Stimulated activated CD8-positive, alpha-beta memory T cell treated with anti-CD3 and anti-CD28 coated beads, Interleukin-2, amount 100 ng/mL, for 48 hours (primary cell): ENCODE measurements at places on chromosomes 5 and 9.

DNA sequence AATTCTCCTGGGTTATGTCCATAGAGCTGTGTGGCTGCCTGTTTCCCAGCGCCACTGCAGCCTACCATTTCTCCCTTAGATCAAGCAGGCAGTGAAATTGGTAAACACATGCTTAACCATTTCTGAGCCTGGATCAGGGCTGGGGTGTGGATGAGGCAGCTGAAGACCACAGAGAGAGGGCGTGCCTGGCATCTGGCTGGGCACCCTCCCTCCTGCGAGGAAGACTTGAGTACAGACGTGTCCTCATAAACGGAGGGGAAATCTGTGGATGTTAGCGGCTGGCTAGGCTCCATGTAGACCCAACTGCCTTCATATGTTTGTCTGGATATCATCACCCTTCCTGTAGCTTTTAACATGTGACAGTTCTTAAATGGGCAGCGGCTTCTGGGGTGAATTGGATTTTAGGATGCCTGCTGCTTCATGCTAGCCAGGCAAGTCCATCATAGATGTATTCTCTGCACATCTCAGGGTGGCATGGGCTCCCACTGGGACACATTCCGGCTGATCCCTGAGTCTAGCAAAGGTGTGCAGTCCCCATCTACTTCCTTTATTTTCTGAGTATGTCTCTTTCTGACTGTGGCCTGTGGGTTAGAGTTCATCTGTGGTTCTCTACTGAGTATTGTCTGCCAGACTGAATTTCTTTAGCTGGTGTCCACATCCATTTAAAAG, 11.0 kb downstream of the RGS3 start:
- DNase-seq: no peak

DNA sequence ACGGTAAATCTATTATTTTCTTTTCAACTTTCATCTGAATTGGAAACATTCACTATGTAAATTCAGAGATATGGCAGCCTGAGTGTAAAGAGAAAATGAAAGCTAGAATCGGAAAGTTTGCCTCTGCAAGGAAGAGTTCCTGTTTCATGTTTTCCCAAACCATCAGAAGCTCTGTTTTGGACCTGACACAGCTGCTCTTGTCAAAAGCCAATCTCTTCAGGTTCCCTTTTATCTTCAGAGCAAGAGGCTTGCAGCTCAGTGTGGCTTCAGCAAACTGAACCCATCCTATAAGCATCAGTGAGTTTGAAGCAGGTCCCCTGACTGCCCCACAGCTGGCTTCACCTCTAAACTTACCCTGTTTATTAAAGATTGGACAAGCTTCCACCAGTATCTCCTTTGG, 1099.7 kb downstream of the DTWD2 start:
- no peak for DNase-seq

GRCh38 chr9:107161338-107161737, 121.7 kb upstream of the RAD23B start:
- DNase-seq: no peak

- DNase-seq: no peak
Observed at GRCh38 chr9:121200356-121200755, 1.3 kb downstream of the RAB14 start.

DNA sequence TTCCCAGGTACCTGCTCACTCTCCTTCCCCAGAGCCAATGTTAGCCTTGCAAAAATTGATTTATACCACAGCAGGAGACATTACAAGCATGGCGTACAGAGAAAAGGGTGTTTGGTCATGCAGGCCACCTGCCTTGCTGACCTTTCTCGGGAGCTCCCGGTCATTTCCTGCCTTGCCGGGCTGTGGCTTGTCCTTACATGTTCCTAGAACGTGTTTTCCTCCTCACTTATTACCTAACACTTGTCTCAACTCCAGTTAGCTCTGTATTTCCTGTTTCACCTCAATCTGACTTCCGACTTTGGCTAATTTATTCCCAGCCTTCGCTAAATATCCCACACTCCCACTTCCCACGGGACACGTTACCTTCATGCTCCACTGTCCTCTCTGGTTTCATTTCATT, 282.5 kb downstream of the ICE1 start:
- no peak for DNase-seq

- no peak for DNase-seq
Observed at GRCh38 chr5:4627929-4628328, 512.2 kb upstream of the ADAMTS16 start.

- no peak for DNase-seq
Observed at GRCh38 chr9:21991072-21991959, 2.9 kb downstream of the CDKN2A start.

DNA sequence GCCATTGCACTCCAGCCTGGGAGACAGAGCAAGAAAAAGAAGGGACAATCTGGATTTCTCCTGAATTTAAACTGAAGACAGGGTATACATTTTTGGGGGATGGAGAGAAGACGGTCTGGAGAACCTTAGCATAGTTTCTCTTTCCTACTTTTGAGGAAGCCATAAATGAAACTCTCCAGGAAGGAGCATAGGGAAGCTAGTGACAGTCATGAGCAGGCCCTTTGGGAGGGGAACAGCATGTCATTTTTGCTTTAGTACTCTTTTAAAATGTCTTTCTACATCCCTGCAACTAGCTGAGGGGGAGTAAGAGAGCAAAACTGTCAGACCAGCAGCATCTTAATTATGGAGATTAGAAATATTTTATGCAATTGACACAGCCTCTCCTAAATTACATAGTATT, 8.2 kb upstream of the SLC44A1 start:
- no peak for DNase-seq

DNA sequence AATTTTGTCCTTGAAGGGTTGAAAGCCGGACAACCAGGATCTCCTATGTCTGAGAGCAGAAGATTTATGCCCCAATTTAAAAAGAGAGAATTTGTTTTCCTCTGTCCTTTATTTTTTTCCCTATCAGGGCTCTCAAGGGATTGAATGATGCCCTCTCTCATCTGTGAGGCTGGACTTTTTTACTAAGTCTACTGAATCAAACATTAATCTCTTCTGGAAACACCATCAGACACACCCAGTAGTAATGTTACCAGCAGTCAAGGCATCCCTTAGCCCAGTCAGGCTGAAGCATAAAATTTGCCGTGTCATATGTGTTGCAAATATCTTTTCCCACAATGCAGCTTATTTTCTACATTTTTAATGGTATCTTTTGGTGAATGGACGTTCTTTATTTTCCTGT, 1497.9 kb downstream of the MAT2B start:
- DNase-seq: no peak

GRCh38 chr5:76813982-76814562, 4.8 kb upstream of the F2RL1 start:
- no peak for DNase-seq

DNA sequence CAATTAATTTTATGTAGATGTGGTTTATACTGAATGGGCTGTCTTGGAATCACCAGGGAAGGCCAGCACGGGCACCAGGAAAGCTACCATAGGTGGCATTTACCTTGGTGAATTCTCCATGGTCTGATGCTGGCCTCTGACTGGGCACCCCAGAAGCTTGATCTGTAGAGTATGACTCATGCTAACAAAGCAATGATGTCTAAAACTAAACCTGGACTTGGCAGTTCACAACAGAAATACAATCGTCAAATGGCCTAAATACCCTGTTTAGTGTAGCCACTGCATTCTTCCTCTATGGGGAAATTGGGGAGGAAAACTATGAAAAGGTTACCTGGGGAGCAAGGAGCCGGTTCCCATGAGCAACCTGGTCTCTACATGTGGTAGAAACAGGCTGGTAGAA, 98.0 kb downstream of the ATPSCKMT start:
- no peak for DNase-seq

DNA sequence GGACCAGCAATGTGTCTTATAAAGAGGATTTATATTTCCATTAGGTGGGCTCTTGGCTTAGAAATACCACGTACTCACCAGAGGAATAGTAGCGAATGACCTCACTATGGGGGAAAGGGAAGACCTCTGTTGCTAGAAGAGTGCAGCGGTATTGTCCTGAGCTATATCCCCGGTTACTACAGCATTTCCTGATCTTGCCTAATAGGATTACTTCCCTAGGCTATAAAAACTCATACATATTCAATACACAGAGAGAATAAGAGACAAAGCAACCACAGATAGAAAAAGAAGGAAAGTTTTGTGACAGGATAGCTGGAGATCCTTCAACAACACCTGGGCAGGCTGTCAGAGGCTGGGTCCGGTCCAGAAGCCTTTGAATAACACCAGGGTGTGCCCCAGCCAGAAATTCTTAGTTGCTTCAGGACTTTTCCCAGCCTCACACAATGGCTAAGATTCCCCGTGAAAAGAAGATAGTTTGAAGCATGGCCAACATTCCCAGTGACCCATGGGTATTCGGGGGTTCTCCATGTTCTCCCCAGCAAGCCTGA, 85.4 kb downstream of the TRIM36 start:
- no peak for DNase-seq

DNA sequence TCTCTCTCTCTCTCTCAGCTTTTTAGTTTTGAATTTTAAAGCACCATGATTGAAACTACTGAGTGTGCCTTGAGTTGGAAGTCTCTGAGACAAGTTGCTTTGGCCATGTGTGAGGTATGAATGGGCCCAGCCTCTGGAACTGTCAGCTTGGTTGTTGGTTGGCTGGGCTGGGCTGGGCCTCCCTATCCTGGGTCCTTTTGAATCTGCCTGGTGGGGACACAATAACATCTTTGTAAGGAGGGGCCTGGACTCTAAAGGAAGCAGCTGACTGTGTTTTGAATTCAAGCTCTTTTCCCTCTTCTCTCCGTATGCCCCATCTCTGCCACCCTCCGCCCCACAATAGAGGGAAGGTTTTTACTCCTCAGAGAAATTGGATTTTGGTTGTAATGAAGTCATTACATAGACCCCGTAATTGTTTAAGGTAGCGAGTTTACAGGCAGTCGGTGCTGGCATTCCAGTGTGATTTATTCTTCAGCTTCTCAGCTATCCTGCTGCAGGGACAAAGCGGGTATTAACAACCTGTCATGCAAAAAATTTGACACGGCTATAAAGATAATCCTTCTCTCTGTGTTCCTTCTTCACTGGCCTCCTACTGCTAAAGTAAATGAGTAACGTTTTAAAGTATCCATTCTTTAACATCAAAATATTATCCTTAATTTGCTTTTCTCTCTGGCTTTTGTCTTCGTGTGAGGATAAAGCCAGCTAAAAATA, 105.4 kb downstream of the DAPK1 start:
- DNase-seq: no peak

- no peak for DNase-seq
Observed at GRCh38 chr5:86640998-86641397, 23.3 kb downstream of the COX7C start.

DNA sequence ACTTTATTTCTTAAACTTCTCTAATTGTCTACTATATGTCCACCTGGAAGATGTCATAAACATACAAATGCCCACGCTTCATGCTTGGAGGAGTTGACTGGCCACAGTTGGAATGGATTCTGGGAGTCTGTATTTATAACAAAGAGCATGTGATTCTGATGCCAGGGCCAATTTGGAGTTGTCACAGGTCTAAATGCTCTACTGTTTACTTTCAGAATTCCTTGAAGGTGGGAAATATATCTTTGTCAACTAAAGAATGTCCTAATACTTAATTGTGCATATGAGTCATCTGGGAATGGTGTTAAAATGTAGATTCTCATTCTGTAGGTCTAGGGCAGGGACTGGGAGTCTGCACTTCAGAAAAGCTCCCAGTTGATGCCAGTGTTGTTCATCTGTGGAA, 196.1 kb downstream of the ANXA1 start:
- no peak for DNase-seq

DNA sequence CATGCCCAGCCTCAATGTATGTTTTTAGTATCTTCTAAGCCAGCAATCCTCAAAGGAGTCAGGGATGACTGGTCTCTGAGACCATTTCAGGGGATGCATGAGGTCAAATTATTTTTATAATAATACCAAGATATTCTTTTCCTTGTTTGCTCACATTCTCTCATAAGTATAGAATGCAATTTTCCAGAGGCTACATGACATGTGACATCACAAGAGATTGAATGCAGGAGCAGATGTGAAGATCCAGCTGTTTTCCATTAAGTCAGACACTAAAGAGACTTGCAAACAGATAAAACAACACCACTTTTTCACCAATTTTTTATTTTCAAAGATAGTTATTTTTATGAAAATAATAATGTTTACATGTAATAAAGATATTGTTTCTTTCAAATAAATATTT, 22.0 kb upstream of the FREM1 start:
- no peak for DNase-seq

GRCh38 chr9:71911061-71911907, at the start of the genes ABHD17B and C9orf85:
Gene ABHD17B (minus strand): TSS chr9:71911193. CDS start chr9:71875080, 36,113 bp downstream.
Gene C9orf85 (plus strand): TSS chr9:71911639. CDS start chr9:71911735, 96 bp downstream.
- peak; percentile 94 for DNase-seq
